ENCODE measurements at places on chromosomes 16 and 17.
A peak's percentile ranks its signal among the peaks of the same experiment; 100 is the strongest.

DNA sequence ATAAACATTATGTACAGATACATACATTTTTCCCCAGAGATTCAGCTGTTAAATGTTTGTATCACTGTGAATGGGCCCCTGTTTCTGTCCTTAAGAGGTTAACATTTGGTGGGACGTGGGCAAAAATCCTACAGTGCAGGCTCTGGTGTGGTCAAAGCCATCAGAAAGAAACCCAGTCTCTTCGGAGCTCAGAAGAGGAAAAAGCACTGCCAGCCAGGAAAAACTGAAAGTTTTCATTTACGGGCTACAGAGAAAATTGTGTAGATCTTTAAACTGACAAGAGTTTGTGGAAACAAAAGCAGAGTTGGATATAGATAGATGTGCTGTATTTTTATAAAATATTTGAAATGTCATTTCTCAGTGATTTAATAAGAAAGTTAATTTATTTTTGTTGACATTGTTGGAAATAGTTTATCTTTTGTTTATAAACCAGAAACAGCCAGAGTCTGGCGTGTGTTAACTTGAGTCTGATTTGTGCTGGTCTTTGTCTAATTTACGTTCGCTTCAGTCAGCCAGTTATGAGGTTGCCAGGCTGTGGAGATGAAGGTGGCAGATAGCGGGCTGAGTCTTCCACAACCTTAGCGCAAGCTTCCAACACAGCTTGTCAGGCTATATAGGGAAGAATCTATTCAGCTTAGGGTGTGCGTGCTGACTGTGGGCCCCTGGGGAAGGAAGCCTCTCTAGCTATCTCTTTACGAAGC is 9.5 kb upstream of the TEKT3 start:
- no peak for DNase-seq

DNA sequence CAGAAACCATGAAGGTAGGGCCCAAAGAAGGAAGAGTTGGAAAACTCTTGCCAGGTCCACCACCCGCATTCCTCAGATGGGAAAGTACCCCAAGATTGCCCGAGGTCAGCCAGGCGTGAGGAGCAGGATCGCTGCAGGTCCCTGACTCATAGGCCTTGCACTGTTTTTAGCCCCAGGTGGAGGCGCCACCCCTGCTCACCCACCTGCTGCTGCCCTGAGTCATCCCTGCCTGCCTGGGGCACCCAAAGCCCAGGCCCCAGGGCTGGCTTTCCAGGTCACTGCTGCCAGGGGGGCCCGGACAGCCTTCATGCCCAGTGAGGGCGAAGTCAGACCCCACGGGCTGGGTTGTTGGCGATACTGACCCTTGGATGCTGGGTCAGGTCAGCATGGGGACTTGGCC is 100.9 kb downstream of the AMFR start:
- DNase-seq = no peak

GRCh38 chr16:2967721-2968161 is 1.4 kb upstream of the PAQR4 start:
- no peak for DNase-seq

GRCh38 chr16:68354816-68355215 is 44.0 kb downstream of the PRMT7 start:
- DNase-seq = no peak

- DNase-seq = no peak
Observed at GRCh38 chr17:8910969-8911604, 43.6 kb upstream of the PIK3R6 start.

DNA sequence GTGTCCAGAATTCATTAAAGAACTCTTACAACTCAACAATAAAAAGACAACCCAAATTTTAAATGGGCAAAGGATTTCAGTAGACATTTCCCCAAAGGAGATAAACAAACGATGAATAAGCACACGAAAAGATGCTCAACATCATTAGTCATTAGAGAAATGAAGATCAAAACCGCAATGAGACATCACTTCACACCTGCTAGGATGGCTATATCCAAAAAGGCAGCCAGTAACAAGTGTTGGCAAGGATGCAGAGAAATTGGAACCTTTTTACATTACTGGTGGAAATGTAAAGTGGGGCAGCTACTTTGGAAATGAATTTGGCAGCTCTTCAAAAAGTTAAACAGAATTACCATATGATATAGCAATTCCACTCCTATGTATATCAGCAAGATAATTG is 42.0 kb downstream of the PITPNM3 start:
- DNase-seq = no peak

DNA sequence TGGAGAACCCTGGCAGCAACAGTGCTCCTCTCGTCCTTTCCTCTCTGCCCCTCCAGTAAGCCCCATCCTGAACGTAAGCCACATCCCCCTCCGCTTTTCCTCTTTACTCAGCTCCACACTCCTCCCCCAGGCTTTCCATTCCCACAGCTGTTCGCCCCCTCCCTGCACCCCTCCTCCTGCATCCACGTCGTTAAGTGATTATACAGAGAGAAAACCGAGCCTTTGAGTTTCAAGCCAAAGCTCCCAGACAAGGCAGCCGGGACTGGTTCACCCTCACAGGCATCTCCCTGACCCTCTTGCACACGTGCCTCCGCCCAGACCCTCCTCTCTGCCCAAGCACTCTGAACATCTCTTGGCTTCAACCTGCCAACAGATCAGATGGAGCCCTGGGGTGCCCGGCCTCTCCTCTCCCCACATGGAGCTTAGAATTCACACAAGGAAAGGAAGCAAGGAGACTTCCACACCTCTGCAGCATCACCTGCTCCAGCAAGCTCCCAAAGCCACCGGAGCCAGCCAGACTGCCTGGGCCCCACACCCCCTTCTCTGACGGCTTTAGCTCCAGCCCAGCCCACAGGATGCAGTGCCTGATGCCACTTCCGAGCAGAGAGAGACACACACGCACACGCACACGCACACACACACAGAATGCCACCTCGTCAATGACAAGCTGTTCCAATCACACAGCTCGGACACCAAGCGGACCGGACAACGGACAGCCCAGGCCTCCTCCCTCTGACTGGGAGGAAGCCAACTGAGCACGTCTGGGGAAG is 99.9 kb upstream of the CCL2 start:
- no peak for DNase-seq

DNA sequence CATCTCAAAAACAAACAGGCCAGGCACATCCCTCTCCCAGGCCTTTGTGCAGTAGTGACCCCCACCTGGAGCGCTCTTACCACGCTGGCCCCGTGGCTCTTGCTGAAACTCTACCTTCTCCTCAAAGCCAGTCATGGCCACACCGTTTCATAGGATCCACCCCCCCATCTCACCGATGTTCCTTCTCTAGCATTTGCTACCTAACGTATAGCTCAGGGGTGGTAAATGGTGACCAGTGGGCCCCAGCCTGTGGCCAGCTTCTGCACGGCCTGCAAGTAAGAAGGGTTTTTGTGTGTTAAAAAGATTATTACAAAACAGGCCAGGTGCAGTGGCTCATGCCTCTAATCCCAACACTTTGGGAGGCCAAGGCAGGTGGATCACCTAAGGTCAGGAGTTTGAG is 43.8 kb downstream of the RMI2 start:
- DNase-seq = no peak

DNA sequence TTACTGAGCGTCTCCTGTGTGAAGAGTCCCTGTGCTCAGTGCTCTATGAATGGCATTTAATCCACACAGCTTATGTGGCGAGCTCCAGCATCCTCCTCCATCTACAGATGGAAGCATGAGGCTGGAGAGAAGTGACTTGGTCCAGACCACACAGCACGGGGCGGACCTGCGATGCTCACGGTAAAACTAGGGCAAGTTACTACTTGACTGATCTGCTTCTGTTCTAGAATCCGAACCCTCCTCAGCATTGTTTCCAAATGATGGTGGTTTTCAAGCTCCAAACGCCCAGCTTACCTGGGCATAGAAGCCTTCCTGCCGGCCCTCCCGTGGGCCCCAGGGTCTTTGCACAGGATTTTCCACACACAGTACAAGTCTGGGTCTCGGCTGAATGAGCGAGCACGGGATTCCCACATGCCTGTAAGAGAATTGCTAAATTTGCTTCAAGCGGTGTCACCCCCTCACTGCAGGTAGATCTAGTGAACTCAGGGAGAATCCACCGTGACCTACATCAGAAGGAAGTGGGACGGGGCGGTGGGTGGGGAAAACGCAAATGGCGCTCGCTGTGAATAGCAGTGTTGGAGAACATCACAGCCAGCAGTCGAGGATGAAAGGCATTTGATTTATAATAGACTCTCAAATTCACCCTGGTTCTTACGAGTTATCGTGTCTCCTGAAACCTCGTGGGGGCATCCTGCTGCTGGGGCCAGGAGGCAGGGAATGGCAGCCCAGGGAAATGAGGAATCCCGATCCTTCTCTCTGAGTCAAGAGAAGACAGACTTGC is 101.1 kb downstream of the CMIP start:
- no peak for DNase-seq

GRCh38 chr16:1678500-1679098 is 520 bp downstream of the JPT2 start:
- peak; percentile 43 for DNase-seq

DNA sequence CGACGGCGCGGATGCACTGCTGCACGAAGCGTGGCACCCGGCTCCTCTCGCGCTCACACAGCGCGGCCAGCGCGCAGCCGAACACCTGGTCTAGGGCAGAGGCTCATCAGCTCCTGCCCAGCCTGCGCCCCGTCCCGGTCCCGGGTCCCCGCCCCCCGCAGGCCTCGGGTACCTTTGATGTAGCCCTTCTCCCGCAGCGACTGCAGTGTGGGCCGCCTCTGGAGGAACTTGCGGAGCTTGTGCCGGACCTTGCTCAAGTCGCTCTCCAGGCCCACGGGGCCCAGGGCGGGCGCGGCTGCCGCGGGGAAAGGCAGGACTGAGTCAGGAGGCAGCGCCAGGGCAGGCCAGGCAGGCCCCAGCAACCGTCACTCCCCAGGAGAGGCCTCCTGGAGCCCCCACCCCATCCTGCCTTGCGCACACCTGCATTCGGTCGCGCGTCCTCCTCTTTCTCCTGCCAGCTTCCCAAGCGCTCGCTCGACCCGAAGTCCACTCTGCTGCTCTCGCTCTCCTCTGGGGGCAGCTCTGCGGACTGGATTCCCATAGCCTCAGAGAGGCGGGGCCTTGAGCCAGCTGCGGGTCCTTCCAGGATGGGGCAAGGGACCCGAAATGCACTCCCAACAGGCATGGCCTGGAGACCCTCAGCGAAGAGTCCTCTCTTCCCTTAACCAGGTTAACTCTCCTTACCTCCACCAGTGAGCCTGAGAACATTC is 36.0 kb downstream of the ARHGAP27 start:
- no peak for DNase-seq

DNA sequence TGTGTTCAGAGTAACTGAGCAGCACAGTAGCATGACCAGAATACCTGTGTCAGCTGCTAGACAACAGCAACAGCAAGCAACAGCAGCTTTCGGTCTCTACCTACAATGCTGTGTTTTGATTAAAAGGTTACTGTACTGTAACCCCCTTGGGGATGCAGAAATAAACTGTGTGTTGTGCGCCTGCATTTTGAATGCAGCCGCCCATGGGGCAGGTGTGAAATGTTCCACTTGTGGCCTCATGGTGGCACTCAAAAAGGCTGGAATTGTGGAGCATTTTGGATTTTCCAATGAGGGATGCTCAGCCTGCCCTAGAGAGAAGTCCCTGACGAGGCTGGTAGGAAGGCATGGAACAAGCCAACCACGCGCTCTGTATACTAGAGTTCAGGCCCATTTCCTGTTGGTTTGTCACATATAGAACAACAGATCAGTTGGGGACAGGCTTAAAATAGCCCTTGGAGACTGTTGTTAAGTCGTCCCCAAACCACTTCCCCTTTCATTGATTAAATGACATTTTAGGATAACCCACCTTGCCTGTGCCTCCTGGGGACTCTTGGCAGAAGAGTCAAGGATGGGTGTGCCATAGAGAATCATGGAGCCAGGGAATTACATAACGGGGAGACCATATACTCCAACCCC is 27.1 kb downstream of the SCPEP1 start:
- no peak for DNase-seq

DNA sequence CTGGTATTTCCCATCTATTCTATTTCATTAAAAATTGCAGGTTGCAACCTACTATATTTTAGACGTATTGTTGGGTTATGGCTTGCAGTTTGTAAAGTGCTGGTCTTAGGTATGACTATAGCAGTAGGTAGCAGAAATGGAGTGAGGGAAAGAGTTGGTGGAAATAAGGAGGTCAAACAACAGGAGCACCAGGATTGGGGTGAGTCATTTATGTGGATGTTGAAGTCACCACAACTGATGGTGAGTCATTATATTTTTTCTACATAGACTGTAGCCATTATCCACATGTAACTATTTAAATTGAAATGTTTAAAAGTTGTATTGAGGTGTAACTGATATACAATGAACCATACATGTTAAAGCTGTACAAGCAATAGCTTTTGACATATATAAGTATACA is 25.0 kb upstream of the HS3ST3A1 start:
- DNase-seq = no peak

- no peak for DNase-seq
Observed at GRCh38 chr16:72092832-72093447, 480 bp downstream of the TXNL4B start.

DNA sequence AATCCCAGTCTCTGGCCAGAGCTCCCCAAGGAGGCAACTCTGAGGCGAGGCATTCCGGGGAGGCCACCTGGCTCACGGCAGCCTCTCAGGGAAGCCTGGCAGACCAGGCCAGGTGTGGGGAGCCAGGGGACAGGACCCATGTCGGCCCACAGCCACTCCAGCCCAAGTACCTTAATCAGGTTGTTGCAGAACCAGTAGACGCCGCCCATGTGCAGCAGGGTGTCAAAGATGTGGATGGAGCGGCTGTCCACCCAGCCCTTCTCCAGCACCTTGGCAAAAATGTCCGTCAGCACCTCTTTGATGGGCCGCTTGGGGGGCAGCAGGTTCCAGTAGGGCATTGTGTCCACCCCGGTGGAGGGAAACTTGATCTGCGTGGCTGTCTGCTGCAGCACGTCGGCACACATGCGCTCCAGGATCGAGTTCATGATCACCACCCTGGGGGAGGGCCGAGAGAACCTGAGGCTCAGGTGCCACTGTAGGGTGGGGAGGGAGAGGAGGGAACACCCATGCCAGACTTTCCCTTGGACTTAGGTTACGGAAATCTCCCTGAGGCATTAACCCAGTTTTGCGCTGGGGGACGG is 7.8 kb downstream of the CSF3 start:
- no peak for DNase-seq

DNA sequence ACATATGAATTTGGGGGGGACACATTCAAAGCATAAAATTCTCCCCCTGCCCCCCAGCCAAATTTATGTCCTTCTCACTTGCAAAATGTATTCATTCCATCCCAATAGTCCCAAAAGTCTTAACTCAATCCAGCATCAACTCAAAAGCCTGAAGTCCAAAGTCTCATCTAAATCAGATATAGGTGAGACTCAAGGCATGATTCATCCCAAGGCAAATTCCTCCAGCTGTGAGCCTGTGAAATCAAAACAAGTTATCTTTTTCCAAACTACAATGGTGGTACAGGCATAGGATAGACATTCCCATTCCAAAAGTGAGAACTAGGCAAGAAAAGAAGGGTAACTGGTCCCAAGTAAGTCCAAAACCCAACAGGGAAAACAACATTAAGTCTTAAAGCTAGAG is 5.9 kb upstream of the GOSR2 start:
- no peak for DNase-seq

Data from activated T-helper 9 cell treated with anti-CD3 and anti-CD28 coated beads, Interleukin-2, amount 50 U/mL, for 16 hours (primary cell).